ENCODE measurements at places on chromosomes 7 and 10.

GRCh38 chr10:104711302-104711721 is 70.2 kb downstream of the SORCS3 start:
- no peak for DNase-seq

DNA sequence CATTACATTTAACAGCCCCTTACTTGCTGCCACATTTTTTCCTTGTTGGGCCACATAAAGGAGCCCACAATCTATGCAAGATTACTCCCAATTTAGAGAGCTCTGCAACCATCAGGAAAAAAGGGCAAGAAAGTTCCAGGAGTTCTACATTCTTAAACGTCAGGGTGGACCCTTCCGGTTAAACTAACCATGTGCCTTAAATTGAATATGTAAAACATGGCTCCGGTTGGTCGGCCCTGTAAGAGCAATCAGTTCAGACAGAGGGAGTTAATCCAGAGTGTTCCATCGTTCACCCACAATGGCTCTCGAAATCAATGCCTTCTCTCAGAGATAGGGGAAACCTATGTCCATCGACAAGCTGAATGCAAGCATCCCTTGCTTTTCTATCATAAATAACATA is 253.7 kb upstream of the PFKP start:
- no peak for DNase-seq

- DNase-seq, result no peak
Observed at GRCh38 chr10:97188261-97188711, 2.5 kb upstream of the SLIT1 start.

GRCh38 chr10:130016095-130016494 is 52.0 kb upstream of the EBF3 start:
- DNase-seq, result no peak

GRCh38 chr7:29284696-29285443 is 90.3 kb downstream of the CHN2 start:
- DNase-seq, result no peak

DNA sequence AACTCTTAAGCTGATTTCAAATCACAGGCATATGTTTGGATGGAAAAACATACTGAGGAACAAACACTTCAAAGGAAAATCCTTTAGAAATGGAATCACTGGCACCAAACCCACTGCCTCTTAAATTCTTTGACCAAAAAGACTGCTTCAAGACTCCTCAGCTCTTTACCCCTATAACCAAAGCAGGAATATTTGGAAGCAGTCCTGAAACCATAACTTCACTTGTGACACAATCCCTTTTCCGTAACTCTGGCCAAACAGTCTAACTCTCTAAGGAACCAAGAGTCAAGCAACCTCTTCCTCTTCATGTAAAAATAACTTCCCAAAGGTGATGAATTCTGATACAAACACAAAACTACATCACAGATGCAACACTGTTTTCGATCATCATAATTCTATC is 104.3 kb downstream of the MTERF1 start:
- no peak for DNase-seq

DNA sequence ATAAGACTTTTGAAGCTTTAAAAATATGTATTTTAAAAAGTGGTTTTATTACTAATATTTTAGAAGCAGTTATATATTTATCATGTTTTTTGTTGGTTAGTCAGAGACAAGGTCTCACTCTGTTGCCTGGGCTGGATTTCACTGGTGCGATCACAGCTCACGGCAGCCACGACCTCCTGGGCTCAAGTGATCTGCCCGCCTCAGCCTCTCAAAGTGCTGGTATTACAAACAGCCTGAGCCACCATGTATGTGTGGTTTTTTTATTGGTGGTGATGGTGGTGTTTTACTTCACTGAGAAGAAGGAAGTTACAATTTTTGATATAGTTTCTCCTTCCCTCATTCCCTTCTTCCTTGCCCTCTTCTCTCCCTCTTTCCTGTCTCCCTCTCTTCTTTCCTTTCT is 13.4 kb downstream of the NHLRC2 start:
- no peak for DNase-seq
